ENCODE measurements at places on chromosomes 11 and 22. TPM values are rescaled to one million over a fixed set of nuclear protein-coding genes. Genes with fewer than 3 reads are reported as not detected.

Gene PRODH
- total RNA-seq, result 18.8 TPM

Gene VSIG10L2
- not detected for total RNA-seq

DNA sequence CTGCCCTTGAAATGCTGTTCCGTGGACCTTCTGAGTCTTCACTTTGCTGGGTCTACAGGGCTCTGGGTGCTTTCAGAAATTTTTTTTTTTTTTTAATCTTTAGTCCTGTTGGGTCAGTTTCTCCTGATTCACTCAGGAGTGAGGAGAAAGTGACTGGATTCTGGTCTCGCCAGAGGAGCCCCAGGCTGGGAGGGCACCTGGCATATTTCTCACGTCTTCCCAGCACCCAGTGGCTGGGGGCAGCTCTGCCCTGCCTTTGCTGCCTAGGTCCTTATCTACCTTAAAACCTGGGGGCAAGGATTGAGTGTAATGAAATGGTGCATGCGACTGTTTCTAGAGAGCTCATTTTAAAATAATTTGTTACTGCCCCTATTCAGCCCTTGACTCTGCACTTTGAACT lies 23.3 kb downstream of the SAMM50 start:
- no peak for DNase-seq

- no peak for DNase-seq
These were observed 697.6 kb downstream of the KCNA4 start for GRCh38 chr11:29319210-29319609.

GRCh38 chr11:61532134-61533038 lies 23.8 kb downstream of the LRRC10B start:
- DNase-seq, result peak; percentile 76

GRCh38 chr22:44341431-44342346 lies 28.9 kb upstream of the SHISAL1 start:
- peak; percentile 85 for DNase-seq

All from neural progenitor cell (in vitro differentiated cells).